ENCODE measurements at places on chromosomes 2 and 18.
A peak's percentile ranks its signal among the peaks of the same experiment; 100 is the strongest.

GRCh38 chr2:38528008-38528442, 74.7 kb downstream of the HNRNPLL start:
- DNase-seq, result peak; percentile 7

DNA sequence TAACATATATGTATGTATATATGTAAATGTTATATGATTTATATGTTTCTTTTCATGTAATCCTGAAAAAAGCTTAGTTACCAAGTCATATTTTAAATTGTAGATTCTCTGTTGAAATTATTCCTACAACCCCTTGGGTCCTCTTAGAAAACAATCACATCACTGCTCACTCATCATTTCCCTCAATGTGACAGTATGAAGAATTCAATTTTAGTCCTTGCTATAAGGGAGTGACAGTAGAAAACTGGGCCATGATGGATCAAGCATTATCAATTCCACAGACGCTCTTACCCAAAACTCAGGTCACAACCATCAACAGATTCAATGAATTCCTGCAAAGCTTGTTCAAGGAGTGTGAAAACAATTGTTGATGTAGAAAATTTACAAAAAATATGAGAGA, 1389.5 kb upstream of the ACVR2A start:
- no peak for DNase-seq

GRCh38 chr18:23422751-23423418, 30.2 kb upstream of the RIOK3 start:
- DNase-seq, result peak; percentile 19

DNA sequence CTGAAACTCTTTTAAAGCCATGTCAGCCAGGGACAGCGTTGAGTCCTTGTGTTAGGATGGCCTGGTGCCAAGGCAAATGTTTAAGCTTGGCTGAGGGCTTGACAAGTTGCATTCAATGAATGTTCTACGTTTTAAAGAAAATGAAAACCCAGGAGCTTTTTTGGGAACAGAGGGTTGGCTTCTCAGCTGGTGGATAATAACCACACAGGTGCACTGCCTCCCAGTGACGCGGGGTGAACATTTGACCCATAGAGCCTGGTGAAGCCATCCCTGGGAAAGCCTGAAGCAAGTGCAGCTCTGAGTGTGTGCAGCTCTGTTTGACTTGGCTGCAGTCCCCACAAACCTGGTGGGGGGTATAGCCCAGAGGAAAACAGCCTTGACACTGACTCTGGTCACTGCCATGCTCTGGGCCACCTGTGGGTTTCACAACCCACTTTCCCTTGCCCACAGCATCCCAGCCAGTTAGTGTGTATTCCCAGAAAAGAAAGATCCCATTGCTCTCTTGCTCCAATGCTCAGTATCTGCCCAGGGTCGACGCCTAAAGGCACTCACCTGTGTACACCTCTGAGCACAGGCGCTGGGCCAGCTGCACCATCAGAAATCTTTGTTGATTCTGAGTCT, 874.9 kb downstream of the RNF144A start:
- DNase-seq, result no peak

- DNase-seq, result no peak
Measured at GRCh38 chr2:9981655-9982054, 30.2 kb downstream of the GRHL1 start.

DNA sequence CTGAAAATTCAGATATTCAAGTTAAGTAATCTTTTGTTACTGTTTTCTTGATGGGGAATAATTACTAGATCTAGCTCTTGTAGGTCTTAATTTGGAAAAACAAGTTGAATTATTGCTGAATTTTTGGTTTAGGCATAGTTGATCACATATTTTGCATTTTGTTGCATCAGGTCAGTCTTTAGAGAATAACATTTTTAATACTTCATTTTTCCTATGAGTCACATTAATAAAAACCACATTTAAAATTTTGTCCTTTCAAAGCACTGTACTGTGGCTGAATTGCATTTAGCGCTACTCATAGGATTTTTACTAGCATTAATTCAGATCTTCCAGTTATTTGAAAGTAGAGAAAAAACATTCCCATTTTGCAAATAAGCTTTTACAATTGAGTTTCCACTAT, 23.2 kb downstream of the MAP4K4 start:
- DNase-seq, result no peak

DNA sequence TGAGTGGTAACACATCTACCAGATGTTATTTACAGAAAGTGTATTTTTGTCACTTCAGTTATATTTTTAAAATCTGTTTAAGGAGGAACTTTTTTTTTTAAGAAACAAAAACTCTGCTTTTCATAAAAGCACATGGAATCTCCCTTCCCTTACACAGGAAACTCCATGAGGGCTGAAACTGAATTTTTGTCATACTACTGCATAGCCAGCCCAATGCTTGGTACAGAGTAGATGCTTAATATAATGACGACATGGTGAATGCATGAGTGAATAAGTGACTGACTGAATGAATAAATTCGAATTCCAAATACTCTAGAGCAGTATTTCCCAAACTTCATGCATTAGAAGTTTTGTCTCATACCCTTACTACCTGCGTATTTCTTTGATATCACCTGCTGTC, 86.5 kb downstream of the ROCK2 start:
- DNase-seq, result no peak

DNA sequence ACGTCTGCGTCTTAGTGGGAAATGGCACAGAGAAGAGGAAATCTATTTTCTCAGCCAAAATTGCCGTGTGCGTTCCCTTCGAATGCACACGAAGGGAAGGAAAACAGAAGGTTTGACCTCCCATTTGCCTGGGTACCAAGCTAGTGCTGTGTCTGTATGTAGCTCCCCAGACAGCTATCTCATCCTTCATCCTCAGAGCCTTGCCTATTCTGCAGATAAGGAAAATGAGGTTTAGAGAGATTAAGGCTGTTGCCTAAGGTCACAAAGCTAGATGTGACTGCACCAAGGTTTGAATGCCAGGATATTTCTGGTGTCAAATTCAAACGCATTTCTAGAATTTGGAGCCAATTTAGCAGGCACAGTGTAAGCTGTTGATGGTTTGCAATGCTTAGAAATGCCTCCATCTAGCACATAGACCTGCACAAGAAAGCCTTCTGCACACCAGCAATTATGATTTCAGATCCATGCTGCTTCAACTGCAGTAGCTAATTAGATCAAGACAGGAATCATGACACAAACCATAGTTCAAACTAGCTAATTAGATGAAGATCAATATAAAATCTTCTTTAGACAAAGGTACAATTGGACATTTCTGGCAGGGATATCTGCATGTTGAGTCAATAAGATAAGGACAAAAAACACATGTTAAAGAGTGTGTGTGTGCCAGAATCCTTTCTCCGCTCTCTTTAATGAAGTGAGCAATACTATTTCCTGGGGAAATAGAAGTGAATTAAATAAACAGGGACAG, 115.1 kb downstream of the CMPK2 start:
- no peak for DNase-seq

DNA sequence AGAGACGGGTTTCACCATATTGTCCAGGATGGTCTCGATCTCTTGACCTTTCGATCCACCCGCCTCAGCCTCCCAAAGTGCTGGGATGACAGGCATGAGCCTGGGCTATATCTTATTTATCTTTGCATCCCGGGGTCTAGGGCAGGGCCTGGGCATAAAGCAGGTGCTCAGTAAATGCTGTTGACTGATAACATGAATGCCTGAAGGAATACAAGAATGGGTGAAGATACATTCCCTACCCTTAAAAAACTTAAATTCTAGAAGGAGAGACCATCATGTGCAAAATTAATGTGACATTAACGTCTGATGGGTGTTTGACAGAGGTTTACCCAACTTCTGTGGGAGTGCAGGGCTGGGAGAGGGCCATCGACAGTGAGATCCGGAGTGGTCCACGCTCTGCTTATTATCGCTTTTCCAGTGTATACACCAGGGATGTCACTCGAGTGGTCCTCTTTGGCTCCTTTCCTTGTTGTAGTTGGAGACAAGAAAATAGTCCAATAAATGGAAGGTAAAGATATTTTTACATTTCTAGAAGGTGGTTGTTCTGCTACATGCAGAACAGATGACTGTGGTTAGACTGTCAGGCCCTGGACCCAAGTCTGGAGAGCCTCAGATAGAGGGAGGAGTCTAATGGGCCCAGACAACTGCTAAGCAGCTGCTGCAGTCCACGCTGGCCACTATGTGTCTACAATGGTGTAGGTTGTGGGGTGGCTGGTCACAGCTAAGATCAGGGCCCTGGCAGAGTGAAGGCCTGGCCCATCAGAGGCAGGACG, 131.7 kb downstream of the MYCN start:
- DNase-seq, result no peak

- no peak for DNase-seq
Measured at GRCh38 chr18:4035521-4035920, 419.6 kb downstream of the DLGAP1 start.

GRCh38 chr2:176876493-176877103, 336.0 kb upstream of the HNRNPA3 start:
- DNase-seq, result no peak

- no peak for DNase-seq
Measured at GRCh38 chr18:4352746-4353551, 102.2 kb downstream of the DLGAP1 start.

- DNase-seq, result no peak
Measured at GRCh38 chr2:196251132-196251531, 79.8 kb upstream of the STK17B start.

- no peak for DNase-seq
Measured at GRCh38 chr2:12007282-12007681, 260.9 kb downstream of the LPIN1 start.

GRCh38 chr2:70380621-70381020, 78.8 kb upstream of the FAM136A start:
- no peak for DNase-seq

DNA sequence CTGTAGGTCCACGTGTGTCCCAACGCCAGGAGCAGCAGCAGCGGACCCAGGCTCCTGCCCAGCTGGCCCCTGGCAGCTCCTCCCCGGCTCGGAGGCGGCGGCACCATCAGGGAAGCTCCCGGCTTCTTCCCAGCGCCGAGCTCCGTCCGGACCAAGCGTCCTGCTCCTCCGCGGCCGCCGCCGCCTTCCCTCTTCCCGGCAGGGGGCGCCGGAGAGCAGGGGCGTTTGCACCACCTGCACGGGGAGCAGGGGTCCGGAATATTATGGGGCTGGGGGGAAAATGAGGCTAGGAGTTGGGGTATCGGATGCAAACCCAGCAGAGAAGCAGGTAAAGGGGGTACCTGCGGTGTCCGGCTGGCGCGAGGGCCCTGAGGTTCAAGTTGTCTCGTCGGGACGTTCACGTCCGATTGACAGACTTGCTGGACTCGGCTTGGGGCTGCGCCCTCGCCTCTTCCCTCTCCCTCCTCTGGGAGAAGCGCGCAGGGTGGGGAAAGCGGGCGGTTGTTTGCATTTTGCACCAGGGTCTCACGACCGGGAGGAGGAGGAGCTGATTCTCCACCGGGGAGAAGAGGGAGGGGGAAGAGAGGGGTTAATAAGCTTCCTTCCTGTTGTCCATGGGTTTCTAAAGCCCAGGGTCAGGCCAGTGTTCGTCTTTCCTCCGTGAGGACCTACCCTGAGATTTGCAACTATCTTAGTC, at the start of gene CCBE1:
Gene CCBE1, minus strand, starts transcription at position 188 of the 697 bp plus-strand sequence.
- DNase-seq, result no peak

- peak; percentile 12 for DNase-seq
Measured at GRCh38 chr2:128513961-128514283, 195.3 kb upstream of the HS6ST1 start.

- DNase-seq, result peak; percentile 15
Measured at GRCh38 chr2:48508461-48509124, 21.4 kb upstream of the STON1 start.

DNA sequence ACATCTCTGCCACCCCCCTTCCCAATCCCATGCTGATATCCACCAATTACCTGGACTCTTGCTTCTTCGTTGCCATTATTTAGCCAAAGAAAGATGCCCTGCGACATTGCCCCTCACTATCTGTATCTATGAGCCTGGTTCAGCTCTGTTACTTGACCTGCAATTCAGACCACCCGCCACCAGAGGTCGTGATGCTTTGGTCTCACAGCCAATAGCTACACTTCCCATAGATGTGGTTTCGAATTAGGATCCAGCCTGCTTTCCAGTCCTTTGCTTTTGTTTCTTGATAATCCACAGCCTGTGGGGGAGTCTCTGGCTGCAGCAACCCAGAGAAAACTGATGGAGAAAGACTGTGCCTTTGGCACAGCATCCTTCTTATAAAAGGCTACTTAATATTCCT, 239.4 kb downstream of the KLHL29 start:
- no peak for DNase-seq

DNA sequence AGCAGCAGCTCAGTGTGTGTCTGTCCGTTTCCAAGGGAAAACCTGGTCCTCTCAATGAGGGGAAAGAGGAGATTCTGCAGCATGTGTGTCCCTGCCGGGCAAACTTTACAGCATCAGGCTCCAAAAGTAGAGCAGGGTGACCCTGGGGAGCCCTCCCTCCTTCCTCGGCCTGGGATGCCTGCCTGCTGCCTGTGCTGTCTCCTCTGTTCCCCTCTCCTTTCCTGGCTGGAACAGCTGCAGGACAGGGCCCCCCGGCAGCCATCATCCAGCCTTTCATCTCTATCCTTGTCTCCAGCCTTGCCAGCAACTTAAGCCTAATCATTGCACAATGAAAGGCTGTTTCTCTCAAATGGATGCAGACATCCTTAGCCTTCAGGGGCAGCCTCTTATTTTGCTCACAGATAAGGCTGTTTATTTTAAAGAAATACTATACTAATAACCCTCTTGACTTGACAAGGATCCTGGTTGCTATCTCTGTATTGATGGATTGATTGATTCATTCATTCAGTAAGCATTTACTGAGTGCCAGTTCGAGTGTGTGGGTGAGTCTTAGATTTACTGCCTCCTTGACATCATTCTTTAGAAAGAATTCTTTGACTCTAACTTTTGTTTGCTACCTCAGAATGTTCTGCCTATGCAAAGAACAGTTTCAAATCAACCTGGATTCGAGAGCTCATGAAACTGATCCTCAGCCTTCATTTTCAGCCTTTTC, 40.6 kb upstream of the EDAR start:
- no peak for DNase-seq

DNA sequence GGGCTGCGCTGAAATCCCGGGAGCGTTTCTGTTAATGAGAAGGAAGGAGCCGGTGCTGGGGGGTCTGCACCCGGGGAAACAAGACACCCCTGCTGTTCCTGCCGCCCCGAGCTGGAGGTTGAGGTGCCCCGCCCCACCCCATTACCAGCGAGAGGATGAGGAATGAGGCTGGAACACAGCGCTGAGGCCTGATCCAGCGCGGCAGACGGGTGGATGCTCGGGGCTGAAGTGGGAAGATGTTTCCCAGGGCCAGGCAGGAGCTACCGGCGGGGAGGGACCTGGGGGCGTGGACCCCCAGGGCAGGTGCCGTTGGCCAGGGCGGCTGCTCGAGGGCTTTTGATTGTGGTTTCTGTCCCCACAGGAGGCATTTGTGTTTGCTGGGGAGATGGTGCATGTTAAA, 134.3 kb upstream of the CTDP1 start:
- no peak for DNase-seq

DNA sequence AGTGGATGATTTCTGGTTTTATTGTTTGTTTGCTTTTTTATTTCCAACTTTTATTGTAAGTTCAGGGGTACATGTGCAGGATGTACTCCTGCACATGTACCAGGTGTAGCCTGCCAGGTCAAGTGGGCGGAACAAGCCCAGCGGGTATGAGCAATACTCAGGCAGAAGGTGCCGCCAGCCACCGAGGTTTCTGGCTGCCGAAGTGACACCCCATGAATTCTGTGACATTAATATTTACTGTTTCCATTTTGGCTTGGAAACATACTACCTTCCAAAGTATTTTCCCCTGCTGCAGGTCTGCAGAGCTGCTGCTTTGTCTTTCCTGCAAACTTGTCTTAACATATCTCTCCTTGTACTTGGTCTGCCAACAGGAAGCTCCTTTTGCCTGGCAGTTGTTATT, 78.5 kb downstream of the PTPN4 start:
- DNase-seq, result no peak

- DNase-seq, result no peak
Measured at GRCh38 chr18:44536046-44536445, 144.6 kb upstream of the SETBP1 start.
